ENCODE measurements at places on chromosomes 11 and 22. TPM values are rescaled to one million over a fixed set of nuclear protein-coding genes. Genes with fewer than 3 reads are reported as not detected.

FOLH1 gene
- not detected for total RNA-seq

- DNase-seq, result no peak
Observed at GRCh38 chr11:73983741-73984538, 1.3 kb upstream of the UCP2 start.

MYO7A gene
- not detected for total RNA-seq

SYT9 gene
- 0.40 TPM for total RNA-seq

OR10D3 gene
- not detected for total RNA-seq
